CD4-positive, CD25-positive, alpha-beta regulatory T cell (primary cell): ENCODE measurements at places on chromosomes 4 and X. TPM values are rescaled to one million over a fixed set of nuclear protein-coding genes. Genes with fewer than 3 reads are reported as not detected.

- H3K27me3 ChIP-seq: no peaks in the 10 kb centered on the region
- no peak overlapping the region for H3K27ac ChIP-seq
- H3K4me1 ChIP-seq: no peaks in the 10 kb centered on the region
- no peak for DNase-seq
- H3K4me3 ChIP-seq: no peak overlapping the region
Observed at GRCh38 chr4:9987749-9988362, 33.4 kb downstream of the SLC2A9 start.

Gene CPXCR1
- not detected for total RNA-seq

- no peaks in the 10 kb centered on the region for H3K27me3 ChIP-seq
- H3K4me1 ChIP-seq: no peaks in the 10 kb centered on the region
- no peaks in the 10 kb centered on the region for H3K36me3 ChIP-seq
- no peak overlapping the region for H3K4me3 ChIP-seq
- no peak for DNase-seq
- no peak overlapping the region for H3K27ac ChIP-seq
Observed at GRCh38 chr4:95625020-95625419, 76.2 kb upstream of the UNC5C start.

GRCh38 chrX:7146703-7147412 lies 654 bp upstream of the STS start:
- peak overlapping the region; percentile 79 for H3K27ac ChIP-seq
- H3K36me3 ChIP-seq: no peaks in the 10 kb centered on the region
- DNase-seq: peak; percentile 49
- H3K27me3 ChIP-seq: no peaks in the 10 kb centered on the region

DNA sequence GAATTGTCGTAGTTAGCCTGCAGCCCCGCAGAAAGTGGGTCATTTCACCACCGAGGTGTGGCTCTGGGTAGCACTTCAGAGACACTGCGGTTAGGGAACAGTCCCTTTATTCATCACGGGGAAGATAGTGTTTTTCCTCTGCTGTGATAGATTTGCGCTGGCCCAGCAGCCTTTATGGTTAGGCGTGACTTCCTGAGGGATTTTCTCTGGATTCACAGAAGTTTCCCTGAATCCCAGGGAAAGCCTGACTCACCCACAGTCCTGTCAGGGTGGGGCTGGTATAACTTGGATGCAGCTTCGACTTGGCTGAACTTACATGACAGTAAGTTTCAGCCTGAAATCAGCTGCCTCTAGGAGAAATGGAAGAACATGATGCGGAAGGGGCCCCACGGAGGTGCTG lies 196.3 kb upstream of the HHIP start:
- H3K4me1 ChIP-seq: no peaks in the 10 kb centered on the region
- no peak overlapping the region for H3K4me3 ChIP-seq
- no peaks in the 10 kb centered on the region for H3K36me3 ChIP-seq
- no peak for DNase-seq
- no peaks in the 10 kb centered on the region for H3K27me3 ChIP-seq

DNA sequence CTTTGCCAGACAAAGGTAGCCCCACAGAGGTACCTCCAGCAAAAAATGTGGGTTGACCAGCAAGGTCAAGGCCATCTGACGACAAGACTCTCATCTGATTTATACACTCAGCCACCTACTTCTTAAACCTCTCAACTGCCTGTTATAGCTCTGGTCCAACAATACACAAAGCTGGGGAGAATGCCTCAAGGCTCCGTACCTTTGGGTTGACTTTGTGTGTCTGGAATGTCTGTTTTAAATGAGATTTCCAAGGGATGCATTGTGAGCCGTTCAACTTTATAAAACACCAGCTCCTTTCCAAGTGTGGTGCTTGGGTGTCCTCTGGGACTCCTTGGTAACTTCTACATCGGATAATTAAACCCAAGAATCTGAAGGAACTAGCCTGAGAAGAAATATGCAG lies 167.0 kb upstream of the RPL34 start:
- H3K4me1 ChIP-seq: no peaks in the 10 kb centered on the region
- peaks cover 4% of the 10 kb centered on the region for H3K27me3 ChIP-seq
- DNase-seq: no peak

DNA sequence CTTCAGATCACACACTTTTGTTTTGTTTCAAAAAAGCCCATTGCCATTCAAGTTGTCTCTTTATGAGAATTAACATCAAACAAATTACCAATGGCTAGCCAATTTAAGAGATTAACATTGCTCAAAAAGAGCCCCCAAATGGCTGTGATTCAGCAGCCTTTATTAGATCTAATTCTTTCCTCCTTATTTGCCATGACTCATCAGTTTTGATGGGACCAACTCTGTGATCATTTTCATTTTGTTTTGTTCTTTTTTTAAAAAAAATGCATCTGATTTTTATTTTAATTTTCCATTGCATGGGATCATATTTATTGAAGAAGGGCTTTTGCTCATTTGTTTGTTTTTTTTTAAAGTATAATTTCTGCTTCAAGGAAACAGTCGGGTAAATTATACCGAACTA lies 161.6 kb upstream of the FRMPD4 start:
- H3K27ac ChIP-seq: no peak overlapping the region
- no peaks in the 10 kb centered on the region for H3K4me1 ChIP-seq
- DNase-seq: no peak
- no peaks in the 10 kb centered on the region for H3K36me3 ChIP-seq

- no peak overlapping the region for H3K4me3 ChIP-seq
- H3K27ac ChIP-seq: no peak overlapping the region
- H3K4me1 ChIP-seq: no peaks in the 10 kb centered on the region
- DNase-seq: no peak
Observed at GRCh38 chr4:111793433-111794091, 351.7 kb upstream of the FAM241A start.

DNA sequence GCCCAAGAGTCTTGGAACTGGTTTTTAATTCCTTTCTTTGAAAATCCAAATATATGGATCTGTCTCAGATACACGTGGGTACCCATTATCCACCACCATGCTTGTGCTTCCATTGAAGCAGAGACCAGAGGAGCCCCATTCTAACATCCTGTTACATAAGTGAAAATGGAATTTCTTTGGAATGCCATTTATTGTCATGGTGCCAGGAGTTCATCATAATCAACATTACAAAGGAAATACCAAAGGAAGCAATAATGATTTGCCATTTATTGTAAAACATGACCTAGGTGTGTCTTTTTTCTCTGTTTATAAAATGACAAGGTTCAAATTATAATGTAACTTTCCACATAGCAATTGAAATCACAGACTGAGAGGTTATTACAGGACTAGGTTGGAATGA lies 61.7 kb downstream of the PALLD start:
- DNase-seq: no peak
- H3K4me3 ChIP-seq: no peak overlapping the region
- H3K27me3 ChIP-seq: peaks cover 3% of the 10 kb centered on the region
- no peak overlapping the region for H3K27ac ChIP-seq

Gene MAGEE2
- not detected for total RNA-seq

DNA sequence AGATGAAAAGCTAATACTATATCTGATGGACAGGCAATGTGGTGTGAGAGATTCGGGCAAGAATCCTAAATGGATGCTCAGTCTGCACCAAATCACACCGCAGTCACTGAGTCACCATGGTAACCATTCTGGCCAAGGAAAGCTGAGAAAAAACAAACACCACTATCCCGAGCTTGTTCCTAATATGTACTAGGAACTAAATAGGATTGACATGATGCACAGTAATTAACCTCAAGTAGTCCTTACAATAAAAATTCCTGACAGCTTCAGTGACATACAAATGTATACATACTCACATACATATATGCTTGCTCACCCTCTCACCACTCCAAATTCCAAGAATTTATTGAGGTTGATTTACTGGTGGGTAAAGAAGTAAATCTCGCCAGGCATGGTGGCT lies 1.1 kb upstream of the RAB40A start:
- DNase-seq: no peak
- H3K4me3 ChIP-seq: no peak overlapping the region
- H3K36me3 ChIP-seq: no peaks in the 10 kb centered on the region
- no peaks in the 10 kb centered on the region for H3K27me3 ChIP-seq

DNA sequence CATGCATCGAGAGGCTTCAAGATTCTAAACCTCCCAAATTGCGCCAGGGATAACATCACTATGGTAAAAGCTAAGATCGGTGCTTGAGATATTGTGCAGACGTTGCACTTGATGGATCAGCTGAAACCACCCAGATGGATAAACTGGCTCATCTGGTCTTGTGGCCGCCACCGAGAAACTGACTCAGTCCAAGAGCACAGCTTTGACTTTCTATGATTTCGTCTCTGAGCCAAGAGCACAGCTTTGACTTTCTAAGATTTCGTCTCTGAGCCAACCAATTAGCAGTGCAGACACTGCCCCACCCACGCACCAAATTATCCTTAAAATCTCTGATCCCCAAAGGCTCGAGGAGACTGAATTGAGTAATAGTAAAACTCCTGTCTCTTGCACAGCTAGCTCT lies 687.2 kb downstream of the FAM133A start:
- H3K4me1 ChIP-seq: no peaks in the 10 kb centered on the region
- no peak overlapping the region for H3K4me3 ChIP-seq
- H3K36me3 ChIP-seq: no peaks in the 10 kb centered on the region
- DNase-seq: no peak

DNA sequence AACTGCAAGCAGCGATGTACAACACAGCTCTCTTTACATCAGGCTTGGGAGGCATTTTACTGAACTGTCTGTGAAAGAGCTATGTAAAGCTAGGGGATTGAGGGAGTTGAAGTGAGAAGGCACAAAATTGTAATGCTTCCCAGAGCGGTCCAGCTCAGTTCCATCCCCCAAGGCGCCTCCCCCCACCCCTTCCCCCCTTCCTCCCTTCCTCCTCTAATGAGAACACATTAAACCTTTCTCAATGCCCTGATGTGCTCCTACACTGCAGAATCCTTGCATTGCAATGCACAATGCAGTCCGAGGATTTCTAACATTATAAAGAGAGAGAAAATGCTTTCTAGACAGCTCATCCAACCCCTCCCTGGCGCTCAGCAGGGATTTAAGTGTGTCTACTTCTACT lies 73.9 kb downstream of the CXXC4 start:
- H3K27ac ChIP-seq: no peak overlapping the region
- no peaks in the 10 kb centered on the region for H3K27me3 ChIP-seq
- DNase-seq: no peak
- H3K4me1 ChIP-seq: no peaks in the 10 kb centered on the region
- H3K4me3 ChIP-seq: no peak overlapping the region
- no peaks in the 10 kb centered on the region for H3K36me3 ChIP-seq

- H3K4me3 ChIP-seq: no peak overlapping the region
- H3K36me3 ChIP-seq: no peaks in the 10 kb centered on the region
- H3K27me3 ChIP-seq: peaks cover 7% of the 10 kb centered on the region
- DNase-seq: peak; percentile 26
Observed at GRCh38 chr4:1410491-1411325, 4.5 kb upstream of the NKX1-1 start.

DNA sequence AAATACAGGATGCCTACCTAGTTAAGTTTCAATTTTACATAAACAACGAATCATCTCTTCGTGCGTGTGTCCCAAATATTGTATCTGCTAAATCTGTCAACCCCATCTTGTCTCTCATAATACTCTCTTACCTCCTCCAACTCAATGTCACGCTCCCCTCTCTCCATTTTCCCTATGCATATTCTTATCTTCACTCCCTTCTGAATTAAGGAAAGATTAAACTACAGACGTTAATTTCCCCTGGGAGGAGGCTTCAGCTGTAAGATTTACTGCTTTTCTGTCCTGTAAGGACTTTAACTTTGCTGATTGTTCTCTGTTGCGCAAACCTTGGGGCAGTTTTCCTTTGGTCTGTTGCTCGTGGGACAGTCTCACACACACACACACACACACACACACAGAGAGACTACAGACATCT lies 455 bp upstream of the ABCB7 start:
- H3K27ac ChIP-seq: peak overlapping the region; percentile 76
- DNase-seq: no peak
- H3K4me1 ChIP-seq: peaks cover 5% of the 10 kb centered on the region

Gene SYN1
- total RNA-seq: not detected

GRCh38 chr4:47718696-47719095 lies 119.2 kb downstream of the CORIN start:
- no peak overlapping the region for H3K4me3 ChIP-seq
- H3K36me3 ChIP-seq: no peaks in the 10 kb centered on the region
- H3K27ac ChIP-seq: no peak overlapping the region
- peaks cover 7% of the 10 kb centered on the region for H3K27me3 ChIP-seq

GRCh38 chr4:61805227-61805626 lies 605.1 kb downstream of the ADGRL3 start:
- H3K27ac ChIP-seq: no peak overlapping the region
- no peaks in the 10 kb centered on the region for H3K27me3 ChIP-seq
- H3K4me3 ChIP-seq: no peak overlapping the region
- no peak for DNase-seq
- H3K4me1 ChIP-seq: no peaks in the 10 kb centered on the region

DNA sequence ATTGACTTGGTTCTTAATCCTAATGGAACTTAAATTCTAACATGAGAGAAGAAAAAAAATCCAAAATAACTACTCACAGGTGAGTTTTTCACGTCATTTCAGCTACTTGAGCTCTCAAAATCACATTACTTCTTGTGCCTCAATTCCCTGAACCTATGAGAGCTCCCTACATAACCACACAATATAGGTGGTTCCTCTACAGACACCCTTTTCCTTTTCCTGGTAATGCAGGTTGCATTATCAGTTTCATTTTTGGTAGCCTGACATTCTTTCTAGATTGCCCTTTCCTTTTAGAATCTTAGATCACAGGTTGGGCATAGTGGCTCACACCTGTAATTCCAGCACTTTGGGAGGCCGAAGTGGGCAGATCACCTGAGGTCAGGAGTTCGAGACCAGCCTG lies 4.3 kb downstream of the GPR34 start:
- H3K27me3 ChIP-seq: no peaks in the 10 kb centered on the region
- no peak overlapping the region for H3K27ac ChIP-seq
- no peak overlapping the region for H3K4me3 ChIP-seq
- H3K36me3 ChIP-seq: peaks cover 10% of the 10 kb centered on the region
- DNase-seq: no peak

- H3K36me3 ChIP-seq: no peaks in the 10 kb centered on the region
- peaks cover 7% of the 10 kb centered on the region for H3K4me1 ChIP-seq
- H3K27me3 ChIP-seq: no peaks in the 10 kb centered on the region
- no peak overlapping the region for H3K27ac ChIP-seq
- no peak overlapping the region for H3K4me3 ChIP-seq
Observed at GRCh38 chr4:51849430-51849829, 6.5 kb downstream of the DCUN1D4 start.

DNA sequence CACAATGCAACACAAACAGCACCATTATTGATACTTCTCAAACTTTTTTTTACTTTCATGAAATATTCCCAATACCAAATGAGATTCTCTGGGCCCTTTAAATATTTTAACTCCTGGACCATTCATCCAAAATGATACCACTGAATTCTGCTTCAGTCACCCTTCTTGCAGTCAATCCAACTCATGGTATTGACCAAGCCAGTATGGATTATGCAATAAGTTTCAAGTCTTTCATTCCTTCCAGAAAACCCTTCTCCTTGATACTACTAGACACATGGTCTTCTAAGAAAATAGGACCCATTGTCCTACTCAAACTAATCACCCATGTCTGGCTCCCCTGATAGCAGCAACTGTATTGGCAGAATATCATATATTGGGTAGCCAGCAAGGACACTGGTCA lies 23.0 kb downstream of the ZNF721 start:
- H3K4me1 ChIP-seq: peaks cover 15% of the 10 kb centered on the region
- no peak overlapping the region for H3K27ac ChIP-seq
- H3K36me3 ChIP-seq: peaks cover 15% of the 10 kb centered on the region

Gene MFAP3L
- total RNA-seq: 3.4 TPM

Gene C4orf46
- 6.9 TPM for total RNA-seq

- no peaks in the 10 kb centered on the region for H3K27me3 ChIP-seq
- H3K36me3 ChIP-seq: no peaks in the 10 kb centered on the region
- H3K4me3 ChIP-seq: no peak overlapping the region
Observed at GRCh38 chrX:50812995-50813842, 775 bp downstream of the SHROOM4 start.

- no peak overlapping the region for H3K27ac ChIP-seq
- no peak for DNase-seq
- H3K4me3 ChIP-seq: no peak overlapping the region
- H3K4me1 ChIP-seq: no peaks in the 10 kb centered on the region
Observed at GRCh38 chr4:20253283-20253734, 1.6 kb downstream of the SLIT2 start.

Gene KLF8
- 12.1 TPM for total RNA-seq

Gene LUZP4
- total RNA-seq: not detected

Gene PRDM8
- total RNA-seq: 31.7 TPM
